ENCODE measurements at places on chromosomes 1 and 21. TPM values are rescaled to one million over a fixed set of nuclear protein-coding genes. Genes with fewer than 3 reads are reported as not detected.
A peak's percentile ranks its signal among the peaks of the same experiment; 100 is the strongest.

GRCh38 chr1:212678456-212679410, 20.9 kb downstream of the BATF3 start:
- H3K4me1 ChIP-seq = peaks cover 55% of the 10 kb centered on the region
- peak overlapping the region; percentile 56 for H3K27ac ChIP-seq
- peak overlapping the region; percentile 27 for H3K4me3 ChIP-seq
- H3K36me3 ChIP-seq = peaks cover 1% of the 10 kb centered on the region

DNA sequence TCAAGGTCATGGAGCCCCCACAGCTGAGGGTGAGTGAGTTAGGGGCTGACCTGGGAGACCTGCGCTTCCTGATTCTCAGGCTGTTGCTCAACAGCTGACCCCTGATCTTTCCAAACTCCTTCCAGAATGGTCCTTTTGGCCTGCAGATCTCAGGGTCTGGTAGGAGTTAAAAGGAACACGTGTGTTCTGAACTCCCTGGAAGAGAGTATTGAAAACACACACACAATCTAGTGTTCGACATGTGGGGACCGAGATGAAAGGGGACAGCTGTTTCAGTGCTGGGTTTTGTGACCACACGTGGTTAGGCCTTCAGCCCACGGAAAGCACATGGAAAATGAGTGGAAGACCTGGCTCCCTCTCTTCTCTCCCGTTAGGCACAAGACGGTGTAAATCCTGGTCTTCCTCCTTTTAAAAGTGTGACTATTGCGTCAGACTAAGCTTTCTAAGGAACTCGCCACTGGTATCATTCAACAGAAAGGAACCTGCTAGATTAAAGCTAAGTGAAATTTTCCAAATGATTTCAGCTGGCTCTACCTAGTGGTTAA, 49.6 kb downstream of the RUNX1 start:
- H3K36me3 ChIP-seq = no peaks in the 10 kb centered on the region
- peaks cover 84% of the 10 kb centered on the region for H3K4me1 ChIP-seq
- H3K4me3 ChIP-seq = peak overlapping the region; percentile 54

GRCh38 chr1:53332186-53332564, 4.3 kb upstream of the LRP8 start:
- no peak for DNase-seq
- no peak overlapping the region for H3K4me3 ChIP-seq
- peaks cover 9% of the 10 kb centered on the region for H3K4me1 ChIP-seq
- H3K27me3 ChIP-seq = no peaks in the 10 kb centered on the region
- no peaks in the 10 kb centered on the region for H3K36me3 ChIP-seq
- peak overlapping the region; percentile 4 for H3K27ac ChIP-seq

GRCh38 chr1:236604905-236605806, 840 bp upstream of the HEATR1 start:
- peaks cover 14% of the 10 kb centered on the region for H3K4me1 ChIP-seq
- no peak for DNase-seq
- H3K27me3 ChIP-seq = peaks cover 6% of the 10 kb centered on the region
- H3K36me3 ChIP-seq = peaks cover 5% of the 10 kb centered on the region
- H3K27ac ChIP-seq = peak overlapping the region; percentile 78

DNA sequence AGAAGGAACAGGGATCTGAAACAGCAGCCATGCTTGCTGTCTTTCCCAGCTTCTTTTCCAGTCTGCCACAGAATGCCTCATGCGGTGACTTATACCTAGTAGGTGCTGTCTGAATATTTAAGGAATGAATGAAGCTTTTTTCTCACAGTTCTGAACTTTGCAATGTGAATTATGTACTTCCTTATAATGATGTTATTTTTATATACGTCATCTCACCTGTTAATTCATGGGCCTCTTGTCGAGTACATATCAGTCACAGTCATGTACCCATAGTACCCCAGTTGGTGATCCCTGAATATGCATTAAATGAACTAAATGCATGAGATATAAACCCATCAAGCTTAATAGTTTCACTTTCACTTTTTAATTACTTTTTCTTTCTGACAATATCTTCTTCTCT, 132.7 kb downstream of the NTNG1 start:
- H3K27me3 ChIP-seq = peaks cover under 1% of the 10 kb centered on the region
- H3K4me3 ChIP-seq = no peak overlapping the region
- H3K27ac ChIP-seq = no peak overlapping the region
- no peak for DNase-seq
- H3K36me3 ChIP-seq = no peaks in the 10 kb centered on the region
- H3K4me1 ChIP-seq = no peaks in the 10 kb centered on the region

DNA sequence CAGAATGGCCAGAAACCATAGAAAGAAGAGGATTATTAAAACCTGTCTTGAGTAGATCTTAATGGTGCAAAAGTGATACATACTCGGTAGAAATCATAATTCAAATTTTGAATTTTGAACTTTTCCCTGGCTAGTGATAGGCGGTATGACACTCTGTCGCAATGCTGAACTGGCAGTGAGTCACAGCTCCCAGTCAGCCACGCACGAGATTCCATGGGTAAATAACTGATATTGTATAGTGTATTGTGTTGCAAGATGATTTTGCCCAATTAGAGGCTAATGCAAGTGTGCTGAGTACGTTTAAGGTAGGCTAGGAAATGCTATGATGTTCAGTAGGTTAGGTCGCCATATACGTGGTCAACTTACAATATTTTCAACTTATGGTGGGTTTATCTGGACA, 207.0 kb downstream of the SIPA1L2 start:
- no peak overlapping the region for H3K4me3 ChIP-seq
- no peak overlapping the region for H3K27ac ChIP-seq
- H3K27me3 ChIP-seq = peaks cover 13% of the 10 kb centered on the region
- H3K4me1 ChIP-seq = peaks cover 14% of the 10 kb centered on the region

- DNase-seq = no peak
- H3K36me3 ChIP-seq = no peaks in the 10 kb centered on the region
- H3K4me1 ChIP-seq = no peaks in the 10 kb centered on the region
- H3K27ac ChIP-seq = no peak overlapping the region
- no peak overlapping the region for H3K4me3 ChIP-seq
Measured at GRCh38 chr1:65694126-65694525, 98.6 kb upstream of the PDE4B start.

DNA sequence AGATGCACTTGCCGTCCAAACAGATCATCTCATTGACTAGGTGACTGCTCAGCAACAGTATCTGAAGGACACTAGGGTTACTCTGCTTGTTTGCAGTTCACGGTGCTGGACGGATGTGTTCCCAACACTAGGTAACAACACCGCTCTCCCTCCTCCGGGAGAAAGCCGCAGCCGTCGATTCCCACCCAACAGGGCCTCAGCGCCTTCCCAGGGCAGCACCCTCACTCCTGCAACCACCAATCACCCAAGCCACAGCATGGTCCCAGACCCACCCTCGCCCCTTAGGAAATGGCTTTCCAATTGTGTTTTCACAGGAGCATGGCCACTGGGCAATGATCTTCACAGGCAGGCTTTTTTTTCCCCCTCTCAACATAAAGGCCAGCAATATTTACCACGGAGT, 779 bp downstream of the TLR5 start:
- H3K27me3 ChIP-seq = peaks cover 25% of the 10 kb centered on the region
- H3K4me1 ChIP-seq = peaks cover 16% of the 10 kb centered on the region
- H3K4me3 ChIP-seq = no peak overlapping the region
- DNase-seq = no peak
- no peak overlapping the region for H3K27ac ChIP-seq
- H3K36me3 ChIP-seq = peaks cover 6% of the 10 kb centered on the region

DNA sequence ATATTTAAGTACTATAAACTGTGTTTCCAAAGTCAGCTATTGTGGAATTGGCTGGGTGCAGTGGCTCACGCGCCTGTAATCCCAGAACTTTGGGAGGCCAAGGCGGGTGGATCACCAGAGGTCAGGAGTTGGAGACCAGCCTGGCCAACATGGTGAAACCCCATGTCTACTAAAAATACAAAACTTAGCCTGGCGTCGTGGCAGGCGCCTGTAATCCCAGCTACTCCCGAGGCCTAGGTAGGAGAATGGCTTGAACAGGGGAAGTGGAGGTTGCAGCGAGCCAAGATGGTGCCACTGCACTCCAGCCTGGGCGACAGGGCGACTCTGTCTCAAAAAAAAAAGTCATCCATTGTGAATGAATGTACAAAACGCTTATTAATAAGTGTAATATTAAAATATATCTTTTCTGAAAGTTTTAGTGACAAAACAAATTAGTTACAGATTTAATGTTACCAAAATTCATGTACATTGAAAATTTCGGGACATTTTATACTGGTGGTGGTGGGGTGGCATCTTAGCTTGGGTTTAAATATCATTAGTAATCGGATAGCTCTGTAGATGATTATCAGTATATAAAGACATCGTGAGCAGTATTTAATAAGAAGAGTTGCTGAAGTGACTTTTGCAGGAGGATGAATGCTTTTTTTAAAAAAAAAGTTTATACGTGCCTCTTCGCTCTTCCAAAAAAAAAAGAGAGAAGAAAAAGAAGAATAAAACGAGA, 503 bp upstream of the SRSF11 start:
- H3K27ac ChIP-seq = peak overlapping the region; percentile 90
- peaks cover 32% of the 10 kb centered on the region for H3K4me1 ChIP-seq
- no peaks in the 10 kb centered on the region for H3K27me3 ChIP-seq
- peaks cover 19% of the 10 kb centered on the region for H3K36me3 ChIP-seq

- H3K27me3 ChIP-seq = no peaks in the 10 kb centered on the region
- DNase-seq = peak; percentile 76
- H3K4me1 ChIP-seq = peaks cover 30% of the 10 kb centered on the region
- H3K27ac ChIP-seq = peak overlapping the region; percentile 9
- H3K36me3 ChIP-seq = peaks cover 13% of the 10 kb centered on the region
Measured at GRCh38 chr1:151340870-151341754, 5.9 kb downstream of the RFX5 start.

DNA sequence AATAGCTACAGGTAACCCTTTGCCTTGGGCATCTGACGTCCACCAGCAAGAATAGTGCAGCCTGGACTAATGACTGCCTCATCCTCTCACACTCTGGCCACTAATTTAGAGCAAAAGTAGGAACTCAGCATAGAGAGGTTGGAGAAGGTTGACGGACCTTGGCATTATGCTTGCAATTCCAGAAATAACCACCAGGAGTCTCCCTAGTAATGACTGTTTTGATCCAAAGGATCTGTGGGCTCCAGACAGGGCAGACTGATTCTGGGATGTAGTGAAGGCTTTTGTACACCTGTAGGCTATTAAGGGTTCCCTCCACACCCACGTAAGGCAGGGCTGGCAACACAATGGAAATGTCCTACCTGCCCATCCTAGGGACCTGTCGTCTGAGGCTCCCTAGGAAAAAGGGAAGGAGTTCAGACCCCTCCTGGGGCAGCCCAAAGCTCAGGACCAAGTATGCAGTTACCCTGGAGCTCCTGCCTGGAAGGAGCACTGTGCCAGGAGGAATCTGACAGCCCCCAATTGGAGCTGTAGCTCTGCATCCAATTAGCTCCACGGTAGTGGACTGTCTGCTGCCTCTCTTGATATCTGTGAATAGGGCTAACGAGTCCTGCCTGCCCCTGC, 91.0 kb upstream of the TMEM51 start:
- no peak for DNase-seq
- no peak overlapping the region for H3K4me3 ChIP-seq
- peaks cover 26% of the 10 kb centered on the region for H3K4me1 ChIP-seq
- H3K27me3 ChIP-seq = no peaks in the 10 kb centered on the region
- H3K27ac ChIP-seq = no peak overlapping the region

- H3K27ac ChIP-seq = no peak overlapping the region
- H3K4me1 ChIP-seq = no peaks in the 10 kb centered on the region
- DNase-seq = no peak
- H3K4me3 ChIP-seq = no peak overlapping the region
- no peaks in the 10 kb centered on the region for H3K36me3 ChIP-seq
- peaks cover 2% of the 10 kb centered on the region for H3K27me3 ChIP-seq
Measured at GRCh38 chr1:208524376-208524775, 280.2 kb upstream of the PLXNA2 start.

DNA sequence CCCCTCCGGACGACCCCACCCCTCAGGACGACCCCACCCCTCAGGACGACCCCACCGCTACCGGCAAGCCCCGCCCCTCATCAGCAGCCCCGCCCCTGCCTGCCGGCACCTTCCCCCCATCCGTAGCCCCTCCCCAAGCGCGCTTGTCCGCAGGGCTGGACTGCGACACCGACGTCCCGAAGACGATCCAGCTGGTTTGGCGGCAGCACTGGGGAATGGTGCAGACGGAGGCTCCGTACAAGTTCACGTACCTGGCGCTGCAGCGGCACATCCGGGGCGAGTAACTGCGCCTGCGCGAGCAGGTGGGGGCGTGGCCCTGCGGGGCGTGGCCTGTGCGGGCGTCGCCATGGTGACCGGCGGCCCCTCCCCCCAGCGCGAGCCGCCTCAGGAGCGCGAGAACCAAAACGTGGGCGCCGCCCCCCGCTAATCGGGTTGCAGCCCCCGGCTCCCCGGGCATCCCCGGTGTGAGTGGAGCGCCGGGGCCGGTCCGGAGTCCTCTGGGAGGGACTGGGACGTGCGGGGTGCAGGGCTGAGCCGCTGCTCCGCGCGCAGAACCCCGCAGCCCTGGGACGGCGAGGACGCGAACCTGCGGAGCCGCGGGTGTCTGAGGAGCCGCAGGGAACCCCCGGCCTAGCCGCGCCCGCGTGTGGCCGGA, 4.9 kb downstream of the RNF223 start:
- DNase-seq = peak; percentile 90
- H3K4me1 ChIP-seq = peaks cover 9% of the 10 kb centered on the region
- H3K36me3 ChIP-seq = no peaks in the 10 kb centered on the region
- H3K27me3 ChIP-seq = no peaks in the 10 kb centered on the region
- peak overlapping the region; percentile 34 for H3K4me3 ChIP-seq
- H3K27ac ChIP-seq = no peak overlapping the region

The FGR gene
- total RNA-seq = 14.2 TPM

The BCAN gene
- total RNA-seq = 0.36 TPM

The SEMA4A gene
- 16.6 TPM for total RNA-seq

The GPR3 gene
- 1.1 TPM for total RNA-seq
